Natural killer cell (primary cell): ENCODE measurements at places on chromosomes 5 and 9.

GRCh38 chr9:38689678-38690077 lies 30.3 kb downstream of the FAM240B start:
- no peak for DNase-seq

DNA sequence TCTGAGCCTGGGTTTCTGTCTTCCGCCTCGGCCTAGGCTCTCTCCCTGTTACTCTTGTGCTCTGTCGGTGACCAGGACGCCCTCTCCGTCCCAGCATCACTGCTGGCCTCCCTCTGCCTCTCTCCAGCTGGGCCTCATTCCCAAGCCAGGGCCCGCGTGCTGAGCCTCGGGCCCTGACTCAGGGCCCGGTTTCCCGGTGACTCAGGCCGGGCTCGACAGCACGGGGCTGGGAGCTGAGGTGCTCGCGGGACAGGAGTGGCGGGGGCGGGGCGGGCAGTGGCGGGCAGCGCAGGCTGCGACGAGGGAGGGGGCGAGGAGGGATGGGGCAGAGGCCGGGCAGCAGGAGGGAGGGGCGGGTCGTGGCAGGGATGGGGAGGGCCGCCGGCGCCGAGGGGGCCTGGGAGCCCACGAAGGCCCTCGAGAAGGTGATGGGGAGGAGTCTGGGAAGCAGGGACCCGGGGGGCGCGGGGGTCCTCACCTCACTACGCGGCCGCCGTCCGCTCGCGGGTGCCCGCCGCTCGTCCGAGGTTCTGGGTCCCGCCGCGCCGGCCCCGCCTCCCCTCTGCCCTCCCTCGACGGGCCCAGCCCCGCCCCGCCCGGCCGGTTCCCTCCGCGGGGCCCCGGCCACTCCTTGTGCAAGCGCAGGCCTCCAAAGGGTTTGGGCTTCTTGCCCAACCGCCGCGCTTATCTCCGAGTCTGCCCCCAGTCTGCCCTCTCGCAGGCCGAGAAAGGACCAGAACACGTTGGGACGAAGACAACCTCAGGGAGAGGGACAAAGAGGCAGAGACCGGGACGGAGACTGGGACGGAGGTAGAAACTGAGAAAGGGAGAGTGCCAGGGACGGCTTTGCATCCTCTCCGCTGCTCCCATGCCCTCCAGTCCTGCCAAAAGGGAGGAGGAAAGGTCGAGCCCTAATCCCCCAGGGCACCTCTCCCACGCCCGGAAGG lies at the start of gene ARAP3:
Gene ARAP3 (minus strand): TSS at position 536 of the 947 bp plus-strand sequence. CDS start 1,744 bp downstream, outside the sequence.
- DNase-seq: peak; percentile 49

GRCh38 chr5:6804766-6805501 lies 91.7 kb downstream of the TENT4A start:
- DNase-seq: no peak

DNA sequence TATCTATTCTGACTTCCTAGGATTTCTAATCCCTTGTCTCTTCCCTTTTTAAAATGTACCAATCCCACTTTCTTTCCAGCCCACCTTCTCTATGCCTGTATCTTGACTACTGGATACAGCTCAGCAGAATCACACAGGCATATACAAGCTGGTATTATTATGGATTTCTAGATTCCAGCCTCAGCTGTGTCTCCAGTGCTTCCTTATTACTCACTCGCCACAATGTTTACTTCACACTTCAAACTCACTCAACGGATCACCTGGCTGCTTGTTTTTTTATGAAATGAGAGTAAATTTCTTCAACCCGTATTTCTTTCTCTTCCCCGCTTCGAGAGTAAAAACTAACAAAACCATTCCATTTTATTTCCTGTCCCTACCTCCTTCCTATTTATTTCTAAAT lies 38.8 kb downstream of the CWC27 start:
- no peak for DNase-seq

DNA sequence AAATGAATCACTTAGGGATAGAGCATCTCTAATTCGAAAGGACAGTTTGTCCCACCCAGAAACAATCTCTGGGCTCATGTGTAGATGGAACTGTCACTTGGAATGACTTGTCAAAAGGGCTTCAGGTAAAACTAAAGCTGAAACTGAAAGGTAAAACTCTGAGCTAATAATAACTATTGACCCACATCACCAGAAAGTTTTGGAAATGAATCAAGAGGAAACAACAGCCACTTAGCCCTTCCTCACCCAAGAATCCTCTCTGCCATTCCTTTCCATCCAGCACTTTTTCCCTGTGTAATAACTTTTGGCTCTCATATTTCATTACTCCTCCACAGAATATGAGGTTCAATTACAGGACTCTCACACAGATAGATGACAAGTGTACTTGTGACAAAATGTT lies 14.0 kb upstream of the GLRX start:
- no peak for DNase-seq

DNA sequence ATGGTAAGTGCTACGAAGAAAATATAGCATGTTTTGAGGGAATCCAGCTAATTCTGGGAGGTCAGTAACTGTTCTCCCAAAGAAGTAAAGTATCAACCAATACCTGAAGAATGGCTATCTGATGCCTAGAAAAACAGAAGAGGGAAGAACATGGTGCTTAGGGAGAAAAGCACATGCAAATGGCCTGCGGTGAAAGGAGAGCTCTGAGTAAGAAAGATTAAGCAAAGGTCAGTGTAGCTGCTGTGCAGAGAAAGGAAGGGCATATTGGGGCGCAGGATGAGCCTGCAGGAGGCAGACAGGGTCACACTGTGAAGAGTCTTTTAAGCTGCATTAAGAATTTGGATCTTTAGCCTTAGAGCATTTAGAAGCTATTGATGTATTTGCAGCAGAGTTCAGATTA lies 11.0 kb downstream of the ADRB2 start:
- no peak for DNase-seq

- DNase-seq: no peak
Observed at GRCh38 chr5:106154280-106154716, 1516.4 kb downstream of the EFNA5 start.

DNA sequence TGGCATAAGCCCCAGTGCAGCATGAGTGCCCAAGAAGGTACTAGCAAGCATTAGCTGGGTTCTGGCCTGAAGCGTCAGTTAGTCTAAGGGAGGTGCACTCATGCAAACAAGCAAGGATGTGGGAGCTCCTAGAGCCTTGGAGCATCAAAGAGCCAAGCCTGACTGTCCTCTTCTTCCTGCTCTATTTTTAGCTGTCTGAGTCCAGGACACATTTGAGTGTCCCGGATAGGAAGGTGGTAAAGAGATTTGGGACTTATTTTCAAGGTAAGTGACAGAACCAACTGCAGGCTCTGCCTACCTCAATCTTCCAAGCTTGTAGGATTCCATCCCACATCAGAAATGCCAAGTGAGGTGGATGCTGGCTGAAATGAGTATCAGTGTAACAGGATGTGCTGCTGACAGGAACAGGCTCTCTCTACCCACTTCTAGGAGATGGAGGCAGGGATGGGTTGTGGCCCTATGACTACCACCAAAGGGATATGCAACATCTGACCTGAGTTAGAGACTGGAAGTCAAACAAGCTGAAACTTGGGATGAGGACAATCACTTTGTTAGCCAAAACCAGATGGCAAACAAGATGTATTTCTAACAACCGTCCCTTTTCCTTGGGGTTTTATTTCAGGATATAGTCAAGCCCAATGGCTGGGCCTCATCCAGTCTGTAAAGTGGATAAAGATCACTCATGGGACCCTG lies 15.1 kb downstream of the MACROH2A1 start:
- no peak for DNase-seq

GRCh38 chr5:80284720-80285119 lies 28.9 kb upstream of the SERINC5 start:
- DNase-seq: peak; percentile 49

DNA sequence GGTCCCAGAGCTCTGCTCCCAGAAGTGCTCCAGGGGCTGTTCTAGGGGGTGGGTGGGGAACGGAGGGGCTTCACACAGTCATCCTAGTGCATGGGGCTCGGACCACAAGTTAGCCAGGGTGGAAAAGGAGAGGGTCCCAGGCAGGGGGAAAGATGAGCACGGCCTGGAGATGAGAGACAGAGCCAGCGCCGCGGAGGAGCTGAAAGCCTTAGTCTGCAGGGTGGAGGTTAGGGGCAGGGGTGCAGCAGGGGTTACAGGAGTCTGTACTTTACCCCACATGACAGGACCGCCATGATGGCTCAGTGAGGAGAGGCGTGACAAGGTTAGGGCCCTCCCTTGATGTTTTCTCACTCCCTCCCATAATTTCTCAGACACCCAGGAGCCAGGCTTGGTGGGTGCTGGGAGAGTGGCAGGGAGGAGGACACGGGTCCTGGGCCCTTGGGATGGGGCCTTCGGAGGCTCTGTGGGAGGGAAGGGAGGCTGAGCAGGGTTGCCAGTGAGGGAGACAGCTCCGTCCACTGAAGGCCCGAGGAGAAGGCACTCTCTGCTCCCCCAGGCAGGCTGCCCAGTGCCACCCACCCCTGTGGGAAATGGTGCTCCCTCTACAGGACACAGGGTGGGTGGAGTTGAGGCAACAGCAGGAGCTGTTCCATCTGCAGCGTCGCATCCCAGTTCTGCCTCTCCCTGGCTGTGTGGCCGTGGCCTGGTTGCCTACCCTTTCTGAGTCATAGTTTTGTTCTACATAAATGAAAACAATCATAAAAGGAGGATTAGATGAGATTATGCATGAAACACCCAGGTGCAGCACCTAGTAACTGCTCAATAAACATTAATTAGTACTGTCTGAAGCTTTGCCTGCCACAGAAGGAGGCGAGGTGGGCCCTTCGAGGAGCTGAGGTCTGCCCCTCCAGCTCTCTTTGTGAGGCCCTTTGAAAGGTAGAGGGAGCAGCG lies 66.2 kb downstream of the NDST1 start:
- no peak for DNase-seq

DNA sequence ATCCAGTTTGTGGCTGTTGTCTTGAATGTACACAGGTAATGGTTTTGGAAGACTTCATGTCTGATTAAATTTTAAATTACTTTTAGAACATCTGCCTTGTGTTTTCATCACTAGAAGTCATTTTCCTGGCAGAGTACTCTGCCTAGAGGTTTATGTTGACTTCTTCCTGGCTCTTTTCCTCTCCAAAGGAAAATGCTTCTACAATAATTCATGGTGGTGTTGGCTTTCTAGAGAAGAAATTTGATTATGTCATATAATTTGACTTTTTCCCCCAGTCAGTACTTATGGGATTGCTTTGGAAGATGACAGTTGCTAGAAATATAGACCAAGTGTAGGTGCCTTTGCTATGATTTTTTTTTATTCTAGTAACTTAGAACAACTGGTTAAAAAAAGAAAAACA lies 46.8 kb downstream of the F2RL2 start:
- no peak for DNase-seq

- DNase-seq: no peak
Observed at GRCh38 chr5:106163233-106163632, 1507.5 kb downstream of the EFNA5 start.

GRCh38 chr5:155019601-155020226 lies 6.2 kb downstream of the KIF4B start:
- no peak for DNase-seq

DNA sequence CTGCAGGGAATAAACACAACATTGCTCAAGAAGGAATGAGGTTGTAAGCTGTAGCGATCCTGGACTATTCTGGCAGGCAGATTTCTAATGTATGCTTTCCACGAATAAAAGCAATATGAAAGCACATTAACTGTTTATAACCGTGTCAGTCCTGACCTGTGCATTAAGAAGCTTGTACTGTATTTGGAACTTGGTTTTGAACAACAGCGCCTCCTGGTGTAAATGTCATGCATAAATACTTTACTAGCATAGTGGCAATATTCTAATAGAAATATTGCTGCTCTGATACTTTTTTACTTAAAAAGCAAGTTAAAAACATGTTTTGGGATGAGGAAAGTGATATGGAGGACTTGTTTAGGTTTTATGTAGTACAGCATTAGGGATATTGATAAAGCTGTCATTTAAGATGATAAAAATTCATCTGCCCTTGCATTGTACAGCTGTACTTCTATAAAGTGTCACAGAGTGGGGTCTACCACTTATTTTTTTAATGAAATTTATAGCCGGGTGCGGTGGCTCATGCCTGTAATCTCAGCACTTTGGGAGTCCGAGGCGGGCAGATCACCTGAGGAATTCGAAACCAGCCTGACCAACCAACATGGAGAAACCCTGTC lies 70.7 kb upstream of the GNE start:
- peak; percentile 83 for DNase-seq

DNA sequence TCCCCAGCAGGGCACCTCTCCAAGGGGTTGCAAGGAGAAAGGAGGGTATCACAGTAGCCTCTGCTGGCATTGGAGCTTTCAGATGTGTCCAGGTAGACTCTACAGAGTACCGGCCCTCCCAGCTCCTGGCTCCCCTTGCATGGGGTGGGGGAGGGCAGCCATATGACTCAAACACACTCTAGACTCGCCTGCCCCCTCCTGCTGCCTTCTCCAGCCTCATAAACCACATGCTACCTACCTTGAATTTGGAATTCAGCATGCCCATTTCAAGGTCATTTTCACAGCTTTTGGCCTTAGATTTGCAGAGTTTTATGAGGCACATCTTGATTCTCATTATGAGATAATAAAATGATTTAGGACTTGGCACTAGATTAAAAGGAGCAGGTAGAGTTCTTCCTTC lies 32.8 kb upstream of the SMIM32 start:
- DNase-seq: no peak

DNA sequence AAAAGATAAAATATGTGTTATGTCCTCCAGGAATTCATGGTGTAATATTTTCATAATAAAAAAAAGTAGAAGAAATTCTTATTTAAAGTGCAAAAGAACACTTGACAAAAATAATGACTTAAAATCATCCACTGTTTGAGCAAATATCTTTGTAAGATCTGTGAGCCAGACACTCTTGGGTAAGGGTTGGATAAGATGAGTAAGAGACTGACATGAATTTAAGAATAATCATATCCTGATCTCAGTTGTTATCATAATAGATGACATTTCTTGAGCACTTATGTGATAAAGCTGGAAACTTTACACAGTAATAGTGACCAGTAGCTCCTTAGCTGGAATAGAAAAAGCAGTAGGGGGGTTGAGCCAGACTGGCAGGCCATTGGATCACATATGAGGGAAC lies 40.0 kb upstream of the ADRB2 start:
- DNase-seq: no peak

- no peak for DNase-seq
Observed at GRCh38 chr9:127574072-127574993, 37.7 kb upstream of the STXBP1 start.

DNA sequence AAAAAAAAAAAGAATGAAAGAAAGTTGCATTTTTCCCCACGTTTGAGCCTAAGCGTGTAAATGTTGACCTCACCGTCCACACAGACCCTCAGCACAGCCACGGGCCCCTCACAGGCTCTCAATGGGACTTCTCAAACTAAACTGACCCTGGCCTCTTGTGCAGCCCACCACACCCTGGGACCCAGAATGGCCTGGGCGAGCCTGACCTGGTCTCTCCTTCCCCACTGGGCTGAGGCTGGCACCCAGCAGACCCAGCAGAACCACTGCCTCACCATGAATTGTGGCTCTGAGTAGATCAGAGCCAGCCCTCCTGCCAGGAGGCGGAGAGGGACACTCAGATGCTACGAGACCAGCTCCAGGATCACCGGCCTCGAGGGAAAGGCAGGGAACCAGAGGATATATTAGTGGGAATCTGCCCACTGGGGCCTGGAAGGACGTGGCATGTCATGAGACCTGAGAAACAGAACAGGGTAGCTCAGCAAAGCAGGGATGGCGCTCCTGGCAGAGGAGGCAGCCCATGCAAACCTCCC lies 124.4 kb downstream of the ZNF354C start:
- DNase-seq: no peak

GRCh38 chr9:135073741-135074305 lies 13.6 kb upstream of the OLFM1 start:
- DNase-seq: no peak
